ENCODE measurements at places on chromosomes 3 and 15.
A peak's percentile ranks its signal among the peaks of the same experiment; 100 is the strongest.

DNA sequence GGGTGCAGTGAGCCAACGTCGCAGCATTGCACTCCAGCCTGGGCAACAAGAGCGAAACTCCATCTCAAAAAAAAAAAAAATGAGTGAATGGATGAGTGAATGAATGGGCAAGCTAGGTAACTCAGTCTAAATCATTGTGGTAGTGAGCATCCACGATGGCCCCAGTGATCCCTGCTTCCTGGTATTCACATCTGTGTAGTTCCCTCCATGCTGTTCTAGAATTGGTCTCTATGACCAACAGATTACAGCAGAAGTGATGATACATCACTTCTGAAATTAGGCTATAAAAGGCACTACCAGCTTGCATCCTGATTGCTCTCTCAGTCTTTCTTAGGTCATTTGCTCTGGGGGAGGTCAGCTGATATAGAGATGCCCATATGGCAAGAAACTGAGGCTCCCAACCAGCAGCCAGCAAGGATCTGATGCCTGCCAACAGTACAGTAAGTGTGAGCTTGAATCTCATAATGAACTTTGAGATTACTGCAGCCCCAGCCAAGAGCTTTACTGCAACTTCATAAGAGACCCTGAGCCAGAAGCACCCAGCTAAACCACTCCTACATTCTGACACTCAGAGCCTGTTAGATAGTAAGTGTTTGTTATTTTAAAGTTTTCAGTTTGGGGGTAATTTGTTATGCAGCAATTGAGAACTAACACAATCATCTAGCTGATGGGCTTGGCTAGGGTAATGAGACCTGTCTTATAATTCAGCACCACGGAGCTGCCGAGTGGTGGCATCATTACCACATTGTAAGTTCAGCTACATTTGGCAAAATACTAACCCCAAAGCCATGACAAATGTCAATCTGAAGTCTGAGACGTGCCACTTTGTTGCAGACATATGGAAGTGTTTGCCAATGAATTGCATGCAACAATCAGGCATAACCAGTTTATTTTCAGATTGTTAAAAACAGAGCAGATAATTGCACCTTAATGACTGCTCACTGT lies 53.0 kb downstream of the KLHL6 start:
- no peak for DNase-seq

DNA sequence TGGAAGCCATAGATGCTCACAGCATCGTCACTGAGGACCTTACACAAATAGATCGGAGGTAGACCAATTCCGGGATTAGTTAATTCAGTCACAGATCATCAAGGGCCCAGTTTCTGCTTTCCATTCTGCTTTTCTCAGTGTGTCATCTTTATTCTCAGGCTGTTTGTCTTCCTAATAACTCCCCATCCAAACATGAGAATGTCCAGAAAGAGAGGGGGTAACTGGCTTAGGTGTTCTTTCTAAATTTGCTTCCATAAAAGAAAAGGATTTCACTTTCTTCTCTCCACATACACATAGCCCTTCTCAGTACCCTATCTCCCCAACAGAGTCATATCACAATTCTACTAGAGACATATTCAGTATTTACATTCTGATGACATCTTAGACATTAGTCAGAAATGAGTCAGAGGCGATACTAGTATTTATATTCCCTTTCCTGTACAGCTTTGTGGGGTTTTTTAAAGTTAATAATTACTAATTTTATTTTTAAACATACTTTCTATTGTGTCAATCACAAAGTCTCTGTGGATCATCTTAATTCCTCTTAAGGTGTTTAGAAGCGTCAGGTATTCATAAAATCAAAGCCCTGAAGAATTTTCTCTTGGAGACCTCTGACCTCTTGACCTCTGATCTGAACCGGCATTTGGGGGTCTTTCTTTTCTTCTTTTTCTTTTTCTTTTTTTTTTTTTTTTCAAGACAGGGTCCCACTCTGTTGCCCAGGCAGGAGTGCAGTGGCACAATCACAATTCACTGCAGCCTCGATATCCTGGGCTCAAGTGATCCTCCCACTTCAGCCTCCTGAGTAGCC lies 24.3 kb upstream of the IL12A start:
- DNase-seq = no peak

DNA sequence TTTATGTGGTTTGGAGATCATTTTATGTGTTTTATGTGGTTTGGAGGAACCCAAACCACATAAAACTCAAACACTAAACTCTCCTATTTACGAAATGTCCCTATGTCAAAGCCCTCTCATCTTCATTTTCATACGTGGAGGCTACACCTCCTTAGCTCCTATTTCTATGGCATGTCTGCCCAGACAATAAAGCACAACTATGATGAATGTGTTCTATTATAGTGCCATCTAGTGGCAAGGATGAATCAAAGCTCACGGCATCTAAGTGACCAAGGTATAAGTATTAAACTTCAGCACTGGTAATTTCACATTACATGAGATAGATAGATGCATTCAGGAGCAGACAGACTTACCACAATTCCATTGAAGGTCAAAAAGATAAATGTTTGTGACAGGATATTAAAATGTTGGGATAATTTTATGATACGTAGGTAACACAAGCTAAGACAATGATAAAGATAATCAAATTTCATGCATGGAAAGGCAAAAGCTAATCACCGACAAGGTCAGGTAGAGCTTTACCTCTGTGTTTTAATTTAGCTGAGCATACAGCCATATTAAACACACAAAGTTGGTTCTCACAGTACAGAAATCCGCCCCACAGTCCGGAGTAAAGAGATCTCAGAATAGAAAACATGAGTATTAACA lies 130.6 kb upstream of the FHIT start:
- no peak for DNase-seq

DNA sequence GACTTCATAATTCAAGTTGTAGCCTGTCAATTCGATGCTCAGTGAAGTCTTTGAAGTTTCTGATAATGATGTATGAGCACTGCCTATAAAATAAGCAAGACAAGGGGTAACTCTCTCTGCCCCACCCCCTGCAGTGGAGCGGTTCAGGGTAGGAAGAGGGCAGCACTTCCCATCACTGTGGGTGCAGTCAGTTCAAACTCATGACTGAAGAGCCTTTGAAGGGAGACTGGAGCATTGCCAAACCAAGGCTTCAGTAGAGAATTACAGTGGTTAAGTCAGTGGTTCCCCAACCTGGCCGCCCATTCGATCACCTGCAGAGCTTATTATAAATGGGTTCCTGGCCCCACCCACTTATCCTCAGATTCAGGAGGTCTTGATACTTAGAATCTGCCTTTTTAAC lies 190.6 kb downstream of the SHQ1 start:
- DNase-seq = peak; percentile 35

DNA sequence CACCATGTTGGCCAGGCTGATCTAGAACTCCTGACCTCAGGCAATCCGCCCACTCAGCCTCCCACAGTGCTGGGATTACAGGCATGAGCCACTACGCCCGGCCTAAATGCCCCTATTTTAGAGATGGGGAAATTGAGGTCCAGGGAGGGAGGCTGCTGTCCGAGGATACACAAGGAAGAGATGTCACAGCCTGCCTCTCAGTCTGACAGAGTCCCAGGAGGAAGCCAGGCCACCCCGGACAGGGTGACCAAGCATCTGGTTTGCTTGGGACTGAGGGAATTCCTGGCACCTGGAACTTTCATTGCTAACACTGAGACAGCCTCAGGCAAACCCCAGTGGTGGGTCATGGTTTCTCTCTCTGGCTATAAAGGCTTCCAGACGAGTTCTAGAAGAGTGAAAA lies 30.6 kb upstream of the ADAMTS7 start:
- no peak for DNase-seq

DNA sequence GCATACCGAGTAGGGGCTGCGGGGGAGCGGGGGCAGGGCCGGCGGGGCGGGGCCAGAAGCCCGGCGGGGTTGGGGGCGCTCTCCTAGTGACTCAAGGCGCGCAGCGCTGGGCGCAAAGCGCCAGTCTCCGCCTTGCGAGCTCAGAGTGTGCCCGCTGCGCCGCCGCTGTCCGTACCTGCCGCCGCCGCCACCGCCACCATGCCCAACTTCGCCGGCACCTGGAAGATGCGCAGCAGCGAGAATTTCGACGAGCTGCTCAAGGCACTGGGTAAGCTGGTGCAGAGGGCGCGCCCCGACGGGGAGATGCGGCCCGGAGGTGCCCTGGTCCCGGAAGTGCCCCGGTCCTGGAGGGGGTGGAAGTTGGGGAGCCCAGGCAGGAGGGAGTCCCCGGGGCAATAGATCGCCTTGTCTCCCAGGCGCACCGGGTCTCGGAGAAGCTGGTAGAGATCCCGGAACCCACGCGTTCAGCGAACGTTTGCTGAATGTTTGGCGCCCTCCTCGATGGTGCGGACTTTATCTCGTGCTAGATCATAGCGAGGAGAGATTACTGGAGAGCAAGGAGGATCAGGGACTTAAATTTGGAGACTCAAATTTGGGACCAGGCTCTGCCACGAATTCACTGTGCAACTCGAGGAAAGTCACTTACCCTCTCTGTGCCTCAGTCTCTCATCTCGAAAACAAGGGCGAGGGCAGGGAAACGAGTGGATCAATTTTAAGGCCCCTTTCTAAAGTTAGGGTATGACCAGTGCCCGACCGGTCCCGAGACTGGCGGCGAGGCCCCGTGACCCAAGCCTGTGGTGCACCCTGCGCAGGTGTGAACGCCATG lies at the start of gene CRABP1:
Gene CRABP1 (plus strand): TSS at position 123 of the 826 bp plus-strand sequence. CDS start 76 bp downstream, at position 199.
- no peak for DNase-seq

DNA sequence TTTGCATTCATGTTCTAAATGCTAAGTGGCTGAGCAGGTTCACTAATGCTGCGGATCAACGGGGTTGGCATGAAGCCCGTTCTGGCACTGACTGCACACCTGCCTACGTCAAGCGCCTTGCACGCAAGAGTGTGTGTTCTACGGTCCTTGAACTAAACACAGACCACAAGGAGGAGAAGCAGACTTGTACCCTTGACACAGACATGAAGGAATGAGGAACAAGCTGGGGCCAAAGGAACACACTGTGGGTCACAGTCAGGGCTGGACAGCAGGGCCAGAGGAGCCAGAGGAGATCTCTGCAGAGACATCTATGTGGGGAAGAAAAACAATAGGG lies 48.0 kb upstream of the LDHAL6B start:
- DNase-seq = no peak

- DNase-seq = peak; percentile 3
These were observed 85.0 kb upstream of the UBP1 start for GRCh38 chr3:33525232-33525631.

DNA sequence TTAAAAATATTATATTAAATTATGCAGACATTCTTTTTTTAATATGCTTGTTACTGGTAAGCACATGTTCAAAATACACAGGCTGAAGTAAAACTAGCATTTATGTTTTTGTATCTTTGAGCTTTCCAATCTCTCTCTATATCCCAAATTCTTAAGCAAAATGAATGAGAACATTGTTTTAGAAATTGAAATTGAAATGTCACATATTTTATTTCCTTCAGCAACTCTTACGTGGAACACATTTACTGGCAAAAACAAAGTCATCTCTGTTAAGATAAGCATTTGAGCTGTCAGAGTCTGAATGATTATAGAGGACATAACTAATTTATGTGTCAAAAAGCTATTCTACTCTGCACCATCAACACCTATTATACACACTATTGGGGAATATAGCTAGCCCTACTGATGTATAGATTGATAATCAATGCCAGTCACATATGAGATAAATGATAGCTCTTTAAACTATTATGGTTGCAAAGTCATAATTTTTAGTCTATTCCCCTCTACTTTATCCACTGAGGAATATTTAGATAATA lies 535.4 kb upstream of the BCHE start:
- no peak for DNase-seq

- no peak for DNase-seq
These were observed 42.2 kb downstream of the C3orf85 start for GRCh38 chr3:109178708-109179107.

- DNase-seq = no peak
These were observed 46.6 kb downstream of the SLCO2A1 start for GRCh38 chr3:133983126-133983525.

DNA sequence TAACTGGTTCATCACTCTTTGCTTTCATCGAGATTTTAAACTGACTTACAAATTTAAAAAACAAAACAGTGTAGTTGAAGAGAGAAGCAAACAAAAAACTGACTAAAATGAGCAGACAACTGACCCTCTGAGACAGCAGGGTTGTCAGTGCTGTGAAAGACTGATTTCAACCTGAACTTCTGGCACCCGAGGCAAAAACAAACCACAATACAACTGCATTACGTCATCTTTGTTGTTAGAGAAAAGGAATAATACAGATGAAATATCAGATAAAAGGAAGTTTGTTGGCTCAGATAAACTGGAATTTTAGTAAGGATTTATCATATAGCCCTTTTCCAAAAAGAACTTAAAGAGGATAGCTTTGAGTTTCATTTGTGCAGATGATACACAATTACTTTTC lies 51.1 kb downstream of the PARP15 start:
- DNase-seq = no peak

DNA sequence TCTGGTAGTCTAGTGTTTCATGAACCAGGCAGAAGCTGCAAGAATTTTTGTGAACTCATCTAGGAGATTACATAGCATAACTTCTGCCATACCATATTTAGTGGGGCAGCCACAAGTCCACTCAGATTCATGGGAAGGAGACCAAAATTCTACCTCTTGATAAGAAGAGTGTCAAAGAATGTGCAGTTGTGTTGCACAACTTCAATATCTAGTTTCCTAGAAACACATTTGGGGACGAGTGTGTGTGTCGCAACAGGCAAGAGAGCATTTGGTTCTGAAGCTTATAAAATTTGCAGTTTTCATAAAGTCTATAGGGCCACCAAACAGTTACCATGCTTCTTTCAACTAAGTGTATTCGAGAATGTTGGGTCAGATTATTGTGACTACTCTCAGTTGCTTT lies 115.3 kb downstream of the KCNH8 start:
- DNase-seq = no peak

- DNase-seq = no peak
These were observed 3.3 kb downstream of the NPTN start for GRCh38 chr15:73629798-73630429.

DNA sequence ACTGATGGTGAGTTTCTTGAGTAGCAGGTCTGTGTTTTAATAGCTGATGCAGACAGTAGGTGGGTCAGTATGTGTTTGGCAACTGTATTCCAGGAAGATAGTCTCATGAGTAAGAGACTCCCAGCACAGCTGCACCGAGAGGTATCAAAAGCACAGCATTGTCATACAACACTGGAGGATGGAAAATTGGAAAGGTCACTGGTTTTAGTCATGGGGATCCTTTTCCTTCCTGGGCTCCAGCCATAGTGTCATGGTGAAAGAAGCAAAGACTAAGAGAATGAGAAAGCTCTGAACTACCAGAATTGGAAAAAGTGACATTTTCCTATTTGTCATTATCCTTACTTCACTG lies 61.5 kb downstream of the P3H2 start:
- DNase-seq = no peak

All from NCI-H510A (cell line).